ENCODE measurements at places on chromosomes 12 and 14. TPM values are rescaled to one million over a fixed set of nuclear protein-coding genes. Genes with fewer than 3 reads are reported as not detected.

The PTPRQ gene
- total RNA-seq: 1.3 TPM

The CMKLR1 gene
- total RNA-seq: under 0.01 TPM

The GIT2 gene
- 47.9 TPM for total RNA-seq

The RAB15 gene
- 3.6 TPM for total RNA-seq

The ADAM21 gene
- total RNA-seq: 0.66 TPM

Data from fibroblast of lung (primary cell).